ENCODE measurements at places on chromosomes 1 and 21.

GRCh38 chr1:12697397-12697796 is 18.5 kb upstream of the AADACL3 start:
- no peak for DNase-seq

GRCh38 chr1:221712198-221712684 is 29.6 kb downstream of the DUSP10 start:
- DNase-seq: no peak

GRCh38 chr1:113783254-113784103 is 24.2 kb upstream of the PHTF1 start:
- DNase-seq: no peak

DNA sequence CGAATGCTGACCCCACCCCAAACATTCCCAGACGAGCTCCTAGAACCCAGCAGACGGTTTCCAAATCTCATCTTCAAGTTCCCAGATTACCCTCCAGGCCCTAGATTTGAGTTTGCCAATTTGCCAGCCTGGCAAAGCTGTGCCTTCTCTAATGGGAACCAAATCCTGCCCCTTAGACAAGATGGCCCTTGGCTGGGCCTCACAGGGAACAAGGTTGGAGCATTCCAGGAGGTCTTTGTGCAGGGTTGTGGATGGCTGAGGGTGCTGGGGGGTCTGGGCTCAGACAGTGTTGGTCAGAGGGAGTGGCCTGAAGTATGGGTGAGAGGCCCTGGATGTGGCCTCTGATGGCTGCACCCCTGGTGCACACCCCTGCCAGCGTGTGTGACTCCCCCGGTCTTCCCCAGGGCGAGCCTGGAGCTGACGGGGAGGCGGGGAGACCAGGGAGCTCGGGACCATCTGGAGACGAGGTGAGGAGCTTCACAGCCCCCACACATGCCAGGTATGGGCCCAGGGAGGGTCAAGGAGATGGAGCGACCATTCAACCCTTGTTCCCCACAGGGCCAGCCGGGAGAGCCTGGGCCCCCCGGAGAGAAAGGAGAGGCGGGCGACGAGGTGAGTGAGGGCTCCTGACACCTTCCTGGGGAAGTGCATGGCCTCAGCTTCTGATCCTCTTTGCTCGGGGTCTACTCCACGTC is 10.2 kb downstream of the COL6A1 start:
- no peak for DNase-seq

DNA sequence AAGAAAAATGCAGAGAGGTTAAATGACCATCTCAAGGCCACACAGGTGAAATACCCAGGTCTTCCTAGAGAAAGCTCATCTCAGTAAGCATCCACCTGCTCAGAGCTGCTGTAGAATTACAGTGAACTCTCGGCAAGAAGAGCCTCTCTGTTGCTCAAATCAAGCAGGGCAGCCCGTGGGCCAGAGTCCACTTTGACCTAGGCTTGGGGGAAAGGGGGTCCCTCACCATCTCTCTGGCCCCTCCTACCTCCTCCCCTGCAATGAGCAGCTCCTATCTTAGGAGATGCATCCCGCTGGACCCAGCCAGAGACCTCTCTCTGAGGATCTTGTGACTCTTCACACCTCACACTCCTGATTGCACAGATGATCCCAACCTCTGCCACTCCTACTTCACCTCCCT is 364.7 kb downstream of the PTPRU start:
- DNase-seq: no peak

GRCh38 chr1:55155522-55155921 is 59.6 kb downstream of the USP24 start:
- no peak for DNase-seq

DNA sequence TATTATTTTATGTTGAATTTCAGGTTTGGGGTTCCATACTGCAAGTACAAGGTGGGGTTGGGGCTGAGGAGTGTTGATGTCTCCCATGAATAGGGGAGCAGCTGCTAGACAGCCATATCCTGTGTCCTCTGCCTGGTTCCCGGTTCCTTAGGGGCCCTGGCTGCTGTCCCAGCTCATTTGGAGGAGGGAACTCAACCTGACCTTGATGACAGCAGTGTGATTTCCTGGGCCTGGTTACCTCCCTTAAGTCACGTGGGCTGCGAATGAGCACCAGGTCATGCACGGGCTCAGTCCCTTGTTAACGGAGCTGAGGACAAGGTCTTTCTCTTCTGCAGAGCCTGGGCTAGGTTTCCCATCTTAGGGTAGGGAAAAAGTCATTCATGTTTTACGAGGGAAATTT is 85.1 kb downstream of the MTR start:
- DNase-seq: no peak

- DNase-seq: no peak
Measured at GRCh38 chr21:25997788-25998611, 172.6 kb downstream of the APP start.

DNA sequence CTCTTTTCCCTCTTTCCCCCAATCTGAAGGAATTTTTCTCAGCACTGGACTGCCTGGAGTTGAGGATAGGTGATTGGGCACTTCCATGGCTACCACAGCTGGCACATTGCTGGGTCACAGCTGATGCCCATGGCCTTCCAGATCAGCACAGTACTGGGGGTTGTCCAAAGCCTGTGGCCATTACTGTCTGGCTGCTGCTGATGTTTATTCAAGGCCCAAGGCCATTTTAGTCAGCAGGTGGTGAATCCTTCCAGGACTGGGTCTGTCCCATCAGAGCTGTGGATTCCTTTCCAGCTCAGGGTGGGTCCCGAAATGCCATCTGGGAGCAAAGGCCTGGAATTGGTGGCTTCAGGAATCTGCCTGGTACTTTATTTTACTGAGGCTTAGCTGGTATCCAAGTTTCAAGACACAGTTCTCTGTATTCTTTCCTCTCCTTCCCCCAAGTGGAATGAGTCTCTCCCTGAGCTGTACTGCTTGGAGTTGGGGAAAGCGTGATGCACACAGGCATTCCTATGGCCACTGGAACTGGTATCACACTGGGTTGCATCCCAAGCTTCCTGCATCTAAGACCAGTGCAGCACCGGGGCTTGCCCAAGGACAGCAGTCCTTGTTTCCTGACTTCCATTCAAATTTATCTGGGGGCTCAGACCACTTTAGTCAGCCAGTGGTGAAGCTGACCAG is 19.1 kb downstream of the GPR88 start:
- no peak for DNase-seq

DNA sequence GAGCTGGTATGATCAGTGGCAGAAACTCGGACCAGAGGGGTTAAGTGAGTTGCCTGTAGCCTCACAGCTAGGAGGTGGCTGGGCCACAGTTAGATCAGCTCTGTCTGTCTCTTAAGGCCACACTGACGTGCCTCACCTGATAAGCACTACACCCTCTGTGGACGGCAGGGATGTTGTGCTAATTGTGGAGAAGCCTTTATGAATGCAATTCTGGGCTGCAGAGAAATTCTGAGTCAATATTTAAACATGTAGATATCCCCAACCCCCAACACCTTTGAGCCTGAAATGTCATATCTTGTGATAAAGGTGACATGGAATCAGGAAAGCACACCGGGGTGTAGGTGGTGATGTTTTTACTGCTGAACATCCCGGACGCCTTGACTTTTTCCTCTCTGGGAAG is 88.3 kb downstream of the KCNJ6 start:
- DNase-seq: no peak

DNA sequence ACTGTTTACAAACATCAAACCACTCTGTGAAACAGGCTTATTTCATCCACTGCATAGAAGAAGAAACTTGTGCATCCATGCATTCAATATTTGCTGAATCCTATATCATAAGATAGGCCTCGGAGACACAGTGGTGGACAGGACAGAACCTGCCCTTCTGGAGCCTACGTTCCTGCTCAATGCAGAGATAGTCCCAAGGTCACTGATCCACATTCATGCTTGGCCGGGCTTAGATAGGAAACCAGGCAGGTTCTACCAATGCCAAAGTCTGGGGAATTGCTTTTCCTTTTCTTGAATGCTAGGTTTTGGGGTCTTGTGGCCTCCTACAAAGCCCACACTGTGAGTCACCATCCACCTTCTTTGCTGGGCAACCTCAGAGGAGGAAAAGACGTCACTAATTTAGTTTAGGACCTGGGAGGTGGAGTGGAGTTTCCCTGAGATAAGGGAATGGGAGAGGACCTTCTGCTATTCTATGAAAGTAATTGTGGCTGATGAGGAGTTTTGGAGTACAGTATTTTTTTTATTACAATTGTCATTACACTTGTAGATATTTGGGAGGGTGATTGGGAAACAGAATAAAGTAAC is 99.7 kb upstream of the CD34 start:
- no peak for DNase-seq

DNA sequence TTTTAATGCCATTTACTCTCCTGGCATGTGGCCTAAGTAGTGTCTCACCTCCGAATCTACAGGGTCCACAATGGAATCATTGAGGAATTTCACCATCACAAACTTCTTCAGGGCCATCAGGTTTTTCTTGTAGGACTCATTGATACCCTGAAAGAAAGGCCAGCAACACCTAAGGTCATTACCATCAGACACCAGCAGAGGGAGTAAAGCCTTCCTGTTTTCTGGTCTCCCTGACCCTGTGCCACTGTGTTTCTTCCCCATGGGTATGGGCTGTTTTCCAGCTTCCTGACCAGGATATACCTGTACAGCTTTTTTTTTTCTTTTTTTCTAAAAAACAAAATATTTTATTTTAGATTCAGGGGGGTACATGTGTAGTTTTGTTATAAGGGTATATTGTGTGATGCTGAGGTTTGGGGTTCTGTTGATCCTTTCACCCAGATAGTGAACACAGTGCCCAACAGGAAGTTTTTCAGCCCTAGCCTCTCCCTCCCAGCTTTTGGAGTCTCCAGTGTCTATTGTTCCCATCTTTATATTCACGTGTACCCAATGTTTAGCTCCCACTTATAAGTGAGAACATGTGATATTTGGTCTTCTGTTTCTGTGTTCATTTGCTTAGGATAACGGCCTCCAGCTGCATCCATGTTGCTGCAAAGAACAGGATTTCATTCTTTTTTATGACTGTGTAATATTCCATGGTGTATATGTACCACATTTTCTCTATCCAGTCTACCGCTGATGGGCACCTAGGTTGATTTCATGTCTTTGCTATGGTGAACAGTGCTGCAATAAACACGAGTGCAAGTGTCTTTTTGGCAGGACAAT is 18.3 kb downstream of the PPT1 start:
- no peak for DNase-seq

GRCh38 chr1:159949981-159950381 is 4.1 kb downstream of the SLAMF9 start:
- no peak for DNase-seq

- no peak for DNase-seq
Measured at GRCh38 chr1:234609691-234610042, 311 bp downstream of the IRF2BP2 start.

- no peak for DNase-seq
Measured at GRCh38 chr1:152347116-152347728, 12.6 kb downstream of the FLG2 start.

DNA sequence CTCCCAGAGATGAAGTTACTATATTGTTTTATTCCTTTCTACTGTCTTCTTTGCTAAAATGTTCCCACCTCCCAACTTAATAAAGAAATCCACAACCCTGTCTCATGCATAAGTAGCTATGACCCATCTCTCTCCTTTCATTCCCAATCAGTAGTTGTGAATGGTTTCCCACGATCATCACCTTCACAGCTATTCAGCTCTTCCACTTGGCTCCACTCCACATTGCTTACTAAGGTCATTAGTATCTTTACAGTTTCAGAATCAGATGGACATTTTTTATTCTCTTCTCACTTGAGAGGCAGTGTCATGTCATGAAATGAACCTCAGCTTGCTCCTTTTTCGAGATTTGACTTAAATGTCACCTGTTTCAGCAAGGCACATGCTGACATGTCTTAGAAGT is 47.1 kb upstream of the COG2 start:
- DNase-seq: no peak

DNA sequence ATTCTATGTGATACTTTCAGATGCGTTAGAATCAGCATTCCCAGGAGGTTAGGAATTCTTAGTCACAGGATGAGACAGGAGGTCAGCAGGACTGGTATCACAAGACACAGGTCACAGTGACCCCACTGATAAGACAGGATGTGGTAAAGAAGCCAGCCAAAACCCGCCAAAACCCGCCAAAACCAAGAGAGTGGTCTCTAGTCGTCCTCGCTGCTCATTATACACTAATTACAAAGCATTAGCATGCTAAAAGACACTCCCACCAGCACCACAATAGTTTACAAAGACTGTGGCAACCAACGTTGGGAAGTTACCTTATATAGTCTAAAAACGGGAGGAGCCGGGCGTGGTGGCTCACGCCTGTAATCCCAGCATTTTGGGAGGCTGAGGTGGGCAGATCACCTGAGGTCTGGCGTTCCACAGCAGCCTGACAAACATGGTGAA is 13.9 kb upstream of the ACTA1 start:
- no peak for DNase-seq

DNA sequence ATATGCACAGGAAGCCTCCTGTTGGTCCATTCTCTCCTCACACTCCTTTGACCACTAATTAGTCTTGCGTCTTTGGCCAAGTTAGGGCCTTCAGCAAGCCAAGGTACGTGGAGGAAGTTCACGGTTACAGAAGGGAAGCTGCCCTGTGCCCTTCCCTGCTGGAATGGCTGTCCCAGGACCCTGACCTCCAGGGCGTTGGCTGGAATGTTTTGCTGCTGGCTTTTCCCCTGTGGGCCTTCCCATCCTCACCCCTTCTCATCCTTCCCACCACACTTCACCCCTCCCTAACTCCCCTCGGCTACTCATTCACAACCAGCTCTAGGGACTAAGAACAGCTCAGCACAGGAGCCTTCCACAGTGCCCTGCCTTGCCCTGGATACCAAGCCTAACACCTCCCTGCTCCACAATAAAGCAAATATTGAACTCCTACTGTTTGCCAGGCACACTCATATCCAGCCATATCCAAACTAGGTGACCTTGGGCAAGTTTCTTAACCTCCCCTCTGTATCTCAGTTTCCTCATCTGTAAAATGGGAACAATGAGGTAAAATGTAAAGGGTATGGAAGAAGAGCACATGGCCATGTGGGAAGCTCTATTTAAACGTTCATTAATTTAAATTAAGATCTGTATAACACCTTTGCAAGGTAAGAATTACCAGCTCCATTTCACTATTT is 8.8 kb upstream of the CDCP2 start:
- no peak for DNase-seq

DNA sequence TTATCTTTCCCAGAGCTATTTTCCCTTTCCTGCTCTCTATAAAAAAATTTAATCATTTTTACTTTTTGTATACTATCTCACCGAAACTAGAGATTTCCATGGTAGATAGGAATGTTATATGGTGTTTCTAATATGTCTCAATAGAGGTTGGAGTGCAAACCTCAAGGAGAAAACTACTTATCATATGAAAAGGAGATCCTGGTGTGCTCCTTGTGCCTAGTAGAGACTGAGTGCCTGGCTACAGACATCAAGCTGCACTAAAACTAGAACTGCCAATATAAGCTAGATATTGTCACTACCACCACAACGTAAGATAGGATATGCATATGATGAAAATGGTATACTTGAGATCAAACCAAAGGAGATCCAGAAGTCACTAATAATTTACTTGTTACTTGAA is 67.0 kb downstream of the RGS18 start:
- no peak for DNase-seq

All from activated CD8-positive, alpha-beta memory T cell treated with anti-CD3 and anti-CD28 coated beads for 1 hour (primary cell).